ENCODE measurements at places on chromosomes 5 and 9. TPM values are rescaled to one million over a fixed set of nuclear protein-coding genes. Genes with fewer than 3 reads are reported as not detected.

- no peak for DNase-seq
Observed at GRCh38 chr5:73447530-73448462, 781 bp downstream of the FOXD1 start.

DNA sequence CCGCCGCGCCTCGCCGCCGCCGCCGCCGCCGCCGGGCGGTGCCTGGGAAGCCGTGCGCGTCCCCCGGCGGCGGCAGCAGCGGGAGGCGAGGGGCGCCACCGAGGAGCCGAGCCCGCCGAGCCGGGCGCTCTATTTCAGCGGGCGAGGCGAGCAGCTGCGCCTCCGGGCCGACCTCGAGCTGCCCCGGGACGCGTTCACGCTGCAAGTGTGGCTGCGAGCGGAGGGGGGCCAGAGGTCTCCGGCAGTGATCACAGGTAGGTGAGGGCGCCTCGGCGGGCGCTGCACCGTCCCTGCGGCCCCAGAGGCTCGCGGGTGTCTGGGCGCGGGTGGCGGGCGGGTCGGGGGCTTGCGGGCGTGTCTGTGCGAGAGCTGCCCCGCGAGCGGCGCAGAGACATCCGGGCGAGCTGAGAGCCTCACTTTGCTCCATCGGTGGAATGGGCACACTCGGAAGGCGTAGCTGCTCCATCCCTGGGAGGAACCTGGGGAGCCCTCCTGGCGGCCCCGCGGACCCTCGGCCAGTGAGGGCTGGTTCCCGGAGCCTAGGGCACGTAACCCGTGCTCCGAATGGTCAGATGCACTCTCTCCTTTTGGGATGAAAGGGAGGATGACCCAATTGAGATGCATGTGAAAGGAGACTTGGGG, 864 bp downstream of the PAPPA start:
- DNase-seq = no peak

The CBY3 gene
- not detected for total RNA-seq

GRCh38 chr5:142800776-142801494, 30.8 kb downstream of the ARHGAP26 start:
- no peak for DNase-seq

DNA sequence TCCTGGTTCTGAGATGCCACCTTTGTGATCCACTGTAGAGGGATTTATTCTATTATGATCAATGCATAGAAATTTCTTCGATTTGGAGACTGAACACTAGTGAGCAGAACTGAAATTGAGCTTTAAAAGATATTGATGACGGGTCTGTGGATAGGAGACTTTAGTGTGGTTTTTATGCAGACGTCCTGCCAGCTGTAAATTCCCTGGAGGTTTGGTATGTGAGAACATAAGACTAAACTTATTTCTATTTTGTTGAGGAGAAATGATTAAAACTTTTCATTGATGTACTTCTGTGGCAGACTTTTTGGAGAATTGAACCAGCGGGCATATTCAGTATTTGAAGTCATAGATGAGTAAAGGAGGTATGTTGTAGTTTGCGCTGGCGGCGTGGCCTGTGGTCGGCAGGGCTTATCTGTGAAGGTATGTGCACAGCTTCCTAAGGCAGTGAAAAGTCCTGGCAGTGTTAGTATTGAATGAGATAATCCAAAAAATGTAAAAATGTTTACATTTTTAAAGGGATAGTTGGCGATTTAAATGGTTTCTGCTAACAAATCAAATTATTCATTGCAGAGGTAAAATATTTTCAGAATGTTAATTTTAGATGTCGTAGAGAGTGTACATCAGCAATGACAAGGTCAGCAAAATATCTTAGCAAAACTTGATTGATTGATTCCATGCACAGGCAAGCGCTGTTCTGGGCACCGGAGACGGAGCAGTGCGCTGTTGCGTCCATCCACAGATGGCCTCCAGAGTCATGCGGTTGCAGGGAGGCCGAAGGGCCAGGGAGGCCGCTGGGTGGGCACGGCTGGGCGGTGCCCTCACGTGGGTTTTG, 20.4 kb downstream of the TENT4A start:
- DNase-seq = no peak

The NPR3 gene
- 2.0 TPM for total RNA-seq

DNA sequence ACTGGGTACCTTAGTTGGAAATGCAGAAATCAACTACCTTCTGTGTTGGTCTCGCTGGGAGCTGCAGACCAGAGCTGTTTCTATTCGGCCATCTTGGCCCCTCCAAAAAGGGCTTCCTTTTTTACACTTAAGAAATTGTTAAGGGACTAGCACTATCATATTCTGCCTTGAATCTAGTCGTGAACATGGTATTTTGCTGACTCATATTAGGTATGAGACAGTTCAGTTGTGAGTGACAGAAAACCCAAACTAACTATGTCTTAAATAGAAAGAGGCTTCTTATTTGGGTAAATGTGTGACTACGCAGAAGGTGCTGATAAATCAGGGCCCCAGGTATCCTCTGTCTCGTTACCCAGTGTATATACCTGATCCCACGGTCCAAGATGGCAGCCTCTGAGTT, 298.2 kb downstream of the EDIL3 start:
- no peak for DNase-seq

GRCh38 chr5:127804886-127805426, 101.8 kb downstream of the CCDC192 start:
- no peak for DNase-seq

- DNase-seq = no peak
Observed at GRCh38 chr9:25548847-25549246, 129.4 kb downstream of the TUSC1 start.

The GNPDA1 gene
- 32.6 TPM for total RNA-seq

GRCh38 chr5:59756373-59757035, 137.0 kb downstream of the PDE4D start:
- no peak for DNase-seq

The PHF24 gene
- 1.1 TPM for total RNA-seq

All from breast epithelium (tissue), 4 donors.